ENCODE measurements at places on chromosomes 11 and 22. TPM values are rescaled to one million over a fixed set of nuclear protein-coding genes. Genes with fewer than 3 reads are reported as not detected.

Gene GGTLC3
- not detected for polyA plus RNA-seq

Gene SLC22A8
- not detected for polyA plus RNA-seq

Gene PTPN5
- polyA plus RNA-seq, result not detected

Gene TRPT1
- 62.4 TPM for polyA plus RNA-seq

DNA sequence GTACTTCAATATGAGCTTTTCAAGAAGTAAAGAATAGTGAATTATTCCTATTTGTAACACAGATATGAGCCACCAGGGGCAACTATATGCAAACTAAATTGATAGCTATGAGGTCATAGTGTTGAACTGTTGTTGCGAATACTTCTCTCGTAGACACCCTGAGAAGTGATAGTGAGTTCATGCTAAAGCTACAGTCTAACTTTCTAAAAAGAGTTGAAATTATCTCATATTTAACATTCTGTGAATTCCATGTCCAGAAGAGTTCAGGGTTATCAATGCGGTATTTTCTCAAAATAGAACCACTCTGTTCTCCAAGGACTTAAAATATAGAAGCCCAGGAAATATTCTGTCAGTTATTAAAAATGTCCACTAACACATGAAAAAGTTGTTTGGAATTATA lies 185.4 kb downstream of the AASDHPPT start:
- no peak overlapping the region for H3K4me3 ChIP-seq
- H3K36me3 ChIP-seq, result no peaks in the 10 kb centered on the region
- no peak for DNase-seq

- no peaks in the 10 kb centered on the region for H3K27me3 ChIP-seq
- peak overlapping the region; percentile 42 for H3K27ac ChIP-seq
- H3K4me1 ChIP-seq, result peaks cover 59% of the 10 kb centered on the region
- H3K4me3 ChIP-seq, result no peak overlapping the region
- no peak for DNase-seq
- no peaks in the 10 kb centered on the region for H3K36me3 ChIP-seq
These were observed 115.2 kb upstream of the PITPNB start for GRCh38 chr22:28034145-28034759.

DNA sequence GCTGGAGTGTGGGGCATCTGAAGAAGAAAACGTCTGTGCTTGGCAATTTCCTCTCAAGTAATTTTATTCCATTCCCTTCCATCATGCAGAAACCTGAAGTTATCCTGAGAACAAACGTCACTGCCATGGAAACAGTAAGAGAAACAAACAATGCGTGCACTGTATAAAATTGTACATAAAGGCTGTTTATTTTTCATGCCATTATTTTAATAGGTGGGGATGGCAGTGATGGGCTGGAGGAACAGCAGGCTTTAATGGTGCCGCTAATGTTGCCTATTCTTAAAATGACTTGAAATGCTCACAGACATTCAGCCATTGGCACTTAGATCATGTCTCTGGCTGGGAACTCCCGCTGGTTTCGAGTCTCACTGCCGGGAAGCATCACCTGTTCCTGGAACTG lies 7.5 kb upstream of the SEZ6L start:
- H3K4me3 ChIP-seq, result no peak overlapping the region
- H3K36me3 ChIP-seq, result no peaks in the 10 kb centered on the region
- H3K4me1 ChIP-seq, result no peaks in the 10 kb centered on the region
- no peaks in the 10 kb centered on the region for H3K27me3 ChIP-seq
- DNase-seq, result no peak

DNA sequence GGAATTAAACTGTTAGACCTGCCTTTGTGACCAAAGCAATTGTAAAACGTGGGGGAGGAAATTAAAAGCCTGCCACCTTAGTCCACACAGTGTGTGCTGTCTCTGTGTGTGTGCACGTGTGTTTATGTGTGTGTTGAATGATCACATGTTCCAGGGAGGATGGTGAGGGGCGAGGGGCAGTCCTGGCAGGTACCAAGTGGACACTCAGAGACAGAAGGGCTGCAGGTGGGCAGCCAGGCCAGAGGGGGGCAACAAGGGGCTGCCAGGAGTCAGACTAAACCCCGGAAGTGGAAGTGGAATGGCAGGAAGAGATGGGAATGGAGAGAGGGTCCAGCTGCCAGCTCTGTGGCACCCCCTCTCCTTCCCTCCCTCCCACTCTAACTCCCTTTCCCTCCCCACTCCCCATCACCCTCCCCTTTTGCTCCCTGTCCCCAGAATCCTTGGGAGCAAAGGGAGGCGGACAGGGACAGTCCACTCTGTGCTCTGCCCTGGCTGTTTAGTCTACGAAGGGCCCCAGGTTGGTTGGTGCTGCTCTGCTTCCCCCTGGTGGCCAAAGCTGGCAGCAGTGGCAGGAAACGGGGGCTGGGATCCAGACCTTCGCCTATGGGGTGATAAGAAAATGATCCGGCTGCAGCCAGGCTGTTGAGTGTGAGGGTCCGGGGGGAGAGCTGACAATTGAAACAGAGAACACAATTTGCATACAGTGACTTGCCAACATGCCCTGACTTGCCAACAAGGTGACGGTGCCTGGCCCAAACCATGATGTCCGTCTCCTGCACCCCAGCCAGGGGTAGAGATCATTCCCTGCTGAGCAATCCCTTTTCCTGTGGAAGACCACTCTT lies 24.4 kb downstream of the P2RY2 start:
- peaks cover 27% of the 10 kb centered on the region for H3K4me1 ChIP-seq
- H3K36me3 ChIP-seq, result no peaks in the 10 kb centered on the region
- DNase-seq, result peak; percentile 88
- H3K4me3 ChIP-seq, result peak overlapping the region; percentile 20

- H3K27ac ChIP-seq, result peak overlapping the region; percentile 93
- no peaks in the 10 kb centered on the region for H3K36me3 ChIP-seq
- no peak overlapping the region for H3K4me3 ChIP-seq
- H3K4me1 ChIP-seq, result peaks cover 64% of the 10 kb centered on the region
These were observed 20.2 kb downstream of the NF2 start for GRCh38 chr22:29623553-29624169.

All from SK-N-SH (cell line).